ENCODE measurements at places on chromosomes 13 and 19.

GRCh38 chr13:99155821-99156220, 44.8 kb upstream of the UBAC2 start:
- DNase-seq: no peak

GRCh38 chr19:34556488-34556887, 74.9 kb downstream of the WTIP start:
- DNase-seq: no peak

DNA sequence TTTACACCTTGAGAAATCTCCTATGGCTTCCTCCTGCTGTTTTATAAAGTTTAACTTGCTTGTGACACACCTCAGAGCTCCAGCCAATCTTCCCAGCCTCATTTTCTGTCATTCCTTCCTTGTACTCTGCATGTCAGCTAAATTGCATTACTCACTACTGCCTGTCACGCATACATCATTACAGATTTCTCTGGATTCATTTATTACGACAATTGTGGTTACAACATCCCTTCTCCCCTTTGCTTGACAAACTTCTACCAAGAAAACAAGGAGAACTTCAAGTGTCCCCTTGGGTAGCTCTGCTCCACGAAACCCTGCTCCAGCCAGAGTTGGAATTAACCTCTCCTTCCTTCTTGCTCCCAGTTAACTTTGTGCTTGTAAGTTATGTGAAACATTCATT, 22.0 kb upstream of the GPR18 start:
- DNase-seq: no peak

- DNase-seq: no peak
Observed at GRCh38 chr13:36414461-36414860, 17.8 kb upstream of the CCNA1 start.

DNA sequence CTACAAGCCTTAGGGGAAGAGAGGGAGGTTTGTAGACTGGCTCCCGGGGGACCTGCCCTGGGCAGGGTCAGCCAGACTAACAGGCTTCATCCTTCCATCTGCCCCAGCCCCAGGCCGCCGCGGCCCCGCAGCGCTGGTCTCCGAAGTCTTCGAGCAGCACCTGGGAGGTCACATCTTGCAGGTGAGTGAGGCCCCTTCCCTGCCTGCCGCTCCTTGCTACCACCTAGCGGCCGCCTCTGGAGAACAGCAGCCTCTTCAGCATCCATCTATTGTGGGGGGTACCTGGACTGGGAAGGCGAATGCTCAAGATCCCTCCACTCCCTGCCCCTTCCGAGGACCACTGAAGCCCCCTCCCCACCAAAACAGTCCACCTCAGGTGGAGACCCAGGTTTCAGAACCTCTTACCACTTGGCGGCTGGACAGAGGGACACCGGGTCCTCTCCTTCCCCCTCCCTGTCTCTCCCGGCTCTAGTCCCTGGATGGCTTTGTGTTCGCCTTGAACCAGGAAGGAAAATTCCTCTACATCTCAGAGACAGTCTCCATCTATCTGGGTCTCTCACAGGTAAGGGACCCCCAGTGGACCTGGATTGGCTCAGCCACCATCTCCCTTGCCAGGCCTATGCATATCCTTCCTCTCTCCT, 12.7 kb downstream of the NPAS1 start:
- peak; percentile 50 for DNase-seq

- DNase-seq: no peak
Observed at GRCh38 chr13:26220575-26220974, 1.5 kb downstream of the RNF6 start.

DNA sequence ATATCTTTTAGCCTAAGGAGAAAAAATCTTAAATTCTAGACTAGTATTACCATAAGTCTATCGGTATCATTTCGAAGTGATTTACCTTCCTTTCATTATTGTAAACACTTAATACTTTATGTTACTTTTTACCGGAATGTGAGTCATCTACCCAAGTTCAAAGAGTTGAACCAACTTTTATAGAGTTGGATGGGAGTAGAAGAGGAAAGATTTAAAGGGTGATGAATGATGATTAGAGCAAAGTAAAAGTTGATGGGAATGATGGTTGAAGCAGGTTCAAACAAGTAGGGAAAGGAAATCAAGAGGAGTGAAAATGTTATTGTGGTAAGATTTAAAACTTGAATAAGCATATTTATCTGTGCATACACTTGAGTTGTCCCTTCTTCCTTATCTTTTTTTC, 11.3 kb upstream of the LPAR6 start:
- no peak for DNase-seq

DNA sequence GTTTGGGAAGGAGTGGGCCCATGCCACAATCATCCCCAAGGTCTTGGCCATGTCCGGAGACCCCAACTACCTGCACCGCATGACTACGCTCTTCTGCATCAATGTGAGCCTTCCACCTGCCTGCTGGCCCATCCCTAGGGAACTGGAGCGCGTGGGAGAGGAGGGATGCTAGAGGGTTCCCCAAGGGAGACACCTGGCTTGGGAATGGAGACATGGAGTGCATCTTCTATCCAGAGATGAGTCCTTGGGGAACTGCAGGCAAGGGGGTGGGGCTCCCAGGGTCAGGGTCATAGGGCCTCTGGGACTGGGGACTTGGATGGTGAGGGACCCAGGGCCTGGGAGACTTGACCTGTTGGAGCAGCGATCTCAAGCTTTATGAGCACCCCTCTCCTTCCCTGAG, 31.2 kb downstream of the PPP2R1A start:
- DNase-seq: no peak
